ENCODE measurements at places on chromosomes 5 and 9. TPM values are rescaled to one million over a fixed set of nuclear protein-coding genes. Genes with fewer than 3 reads are reported as not detected.

The ZNG1E gene
- 53.6 TPM for polyA plus RNA-seq

The ADAMTS13 gene
- polyA plus RNA-seq: 10.5 TPM

The MARCOL gene
- polyA plus RNA-seq: not detected

The SLC6A3 gene
- 0.21 TPM for polyA plus RNA-seq
